ENCODE measurements at places on chromosomes 4 and X. TPM values are rescaled to one million over a fixed set of nuclear protein-coding genes. Genes with fewer than 3 reads are reported as not detected.

- H3K36me3 ChIP-seq: no peaks in the 10 kb centered on the region
- H3K4me3 ChIP-seq: no peak overlapping the region
- DNase-seq: no peak
- H3K4me1 ChIP-seq: no peaks in the 10 kb centered on the region
Measured at GRCh38 chrX:142149919-142150318, 55.2 kb downstream of the MAGEC2 start.

DNA sequence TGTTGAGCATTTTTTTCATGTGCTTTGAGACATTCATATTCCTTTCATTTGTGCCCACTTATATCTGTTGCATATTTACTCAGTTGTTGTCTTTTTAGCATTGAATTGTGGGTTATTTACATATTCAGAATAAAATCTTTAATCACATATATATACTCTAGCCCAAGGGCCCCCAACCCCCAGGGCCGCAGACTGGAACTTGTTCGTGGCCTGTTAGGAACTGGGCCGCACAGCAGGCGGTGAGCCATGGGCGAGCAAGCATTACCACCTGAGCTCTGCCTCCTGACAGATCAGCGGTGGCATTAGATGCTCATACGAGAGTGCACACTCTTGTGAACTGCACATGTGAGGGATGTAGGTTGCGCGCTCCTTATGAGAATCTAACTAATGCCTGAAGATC is 480.6 kb downstream of the KCTD8 start:
- H3K27ac ChIP-seq: no peak overlapping the region
- H3K36me3 ChIP-seq: no peaks in the 10 kb centered on the region
- no peaks in the 10 kb centered on the region for H3K27me3 ChIP-seq
- DNase-seq: no peak

GRCh38 chr4:77110730-77111129 is 34.9 kb upstream of the CCNI start:
- no peaks in the 10 kb centered on the region for H3K27me3 ChIP-seq
- H3K27ac ChIP-seq: no peak overlapping the region
- no peak overlapping the region for H3K4me3 ChIP-seq
- H3K4me1 ChIP-seq: no peaks in the 10 kb centered on the region
- DNase-seq: no peak

DNA sequence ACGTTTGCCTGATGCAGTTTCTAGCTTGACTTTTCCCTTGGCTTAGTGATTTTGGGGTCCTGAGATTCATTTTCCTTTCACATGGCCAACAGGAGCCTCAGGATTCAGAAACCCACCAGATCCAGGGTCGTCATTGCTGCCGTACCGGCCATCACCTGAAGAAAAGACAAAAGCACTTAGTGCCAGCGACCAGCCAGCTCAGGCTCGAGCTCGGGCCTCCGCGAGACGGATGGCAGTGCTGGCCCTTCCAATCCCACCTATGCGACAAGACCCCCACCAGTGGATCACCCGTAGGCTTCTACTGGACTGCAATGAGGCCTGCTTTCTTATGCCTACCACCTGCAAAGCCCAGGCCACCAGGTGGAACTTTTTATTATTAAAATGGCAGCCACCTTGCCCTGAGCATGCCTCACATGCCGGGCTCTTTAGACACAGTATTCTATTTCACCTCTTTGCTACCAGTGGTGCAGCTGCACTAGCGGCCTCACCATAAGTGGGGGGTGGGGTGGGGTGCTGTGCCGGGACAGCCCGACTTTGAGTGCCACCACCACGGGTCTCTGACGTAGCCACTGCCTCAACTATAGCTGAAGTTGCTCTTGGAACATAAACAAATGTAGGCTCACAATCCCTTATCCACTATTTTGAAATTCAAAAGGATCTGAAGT is 84.3 kb downstream of the MTMR1 start:
- no peak overlapping the region for H3K27ac ChIP-seq
- no peaks in the 10 kb centered on the region for H3K4me1 ChIP-seq
- H3K27me3 ChIP-seq: no peaks in the 10 kb centered on the region
- H3K4me3 ChIP-seq: no peak overlapping the region
- no peak for DNase-seq

DNA sequence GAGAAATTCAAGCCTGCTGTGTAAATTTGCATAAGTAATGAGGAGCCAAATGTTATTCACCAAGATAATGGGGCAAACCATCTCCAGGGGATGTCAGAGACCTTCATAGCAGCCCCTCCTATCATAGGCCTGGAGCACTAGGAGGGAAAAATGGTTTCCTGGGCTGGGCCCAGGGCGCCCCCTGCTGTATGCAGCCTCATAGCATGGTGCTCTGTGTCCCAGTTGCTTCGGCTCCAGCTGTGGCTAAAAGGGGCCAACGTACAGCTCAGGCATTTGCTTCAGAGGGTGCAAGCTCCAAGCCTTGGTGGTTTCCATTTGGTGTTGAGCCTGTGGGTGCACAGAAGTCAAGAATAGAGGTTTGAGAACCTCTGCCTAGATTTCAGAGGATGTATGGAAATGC is 859.3 kb downstream of the RPA4 start:
- no peak overlapping the region for H3K27ac ChIP-seq
- H3K4me1 ChIP-seq: no peaks in the 10 kb centered on the region
- H3K36me3 ChIP-seq: no peaks in the 10 kb centered on the region
- H3K27me3 ChIP-seq: no peaks in the 10 kb centered on the region
- DNase-seq: peak; percentile 21

DNA sequence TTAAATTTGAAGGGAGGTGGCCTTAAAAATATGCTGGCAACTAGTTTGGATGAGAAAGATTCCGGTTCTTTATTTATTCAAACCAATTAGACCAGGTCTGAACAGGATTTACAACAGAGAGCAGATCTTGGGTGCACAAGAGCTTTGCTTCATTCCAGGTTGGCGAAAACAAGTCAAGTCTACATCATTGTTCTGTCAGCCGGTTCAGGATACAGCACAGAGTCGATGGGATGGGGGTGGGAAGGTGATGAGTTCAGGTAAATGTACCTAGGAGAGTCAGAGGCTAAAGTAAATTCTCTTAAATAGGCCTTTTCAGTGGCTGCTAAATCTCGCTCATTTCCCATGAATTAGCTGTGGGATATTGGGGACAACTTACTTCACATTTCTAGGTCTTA is 882 bp upstream of the STIM2 start:
- H3K27me3 ChIP-seq: no peaks in the 10 kb centered on the region
- H3K36me3 ChIP-seq: no peaks in the 10 kb centered on the region
- DNase-seq: peak; percentile 41

GRCh38 chr4:60617731-60618130 is 582.4 kb upstream of the ADGRL3 start:
- no peak overlapping the region for H3K27ac ChIP-seq
- no peaks in the 10 kb centered on the region for H3K27me3 ChIP-seq
- DNase-seq: no peak

DNA sequence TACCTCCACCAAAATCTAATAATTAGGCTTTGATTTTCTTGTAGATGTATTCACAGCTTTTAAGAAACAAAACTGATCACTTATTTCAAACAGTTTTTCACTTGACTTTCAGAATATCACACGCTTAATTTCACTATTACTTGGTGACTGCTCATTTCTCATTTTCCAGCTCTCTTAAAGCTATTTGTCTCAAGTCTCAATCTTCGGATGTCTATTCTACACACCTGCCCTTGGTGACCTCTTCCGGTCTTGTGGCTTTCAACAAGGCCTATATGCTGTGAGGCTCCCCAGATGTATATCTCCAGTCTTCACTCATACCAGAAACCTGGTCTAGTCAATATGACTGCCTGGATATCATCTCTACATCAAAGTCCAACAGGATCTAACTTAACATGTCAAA is 34.9 kb upstream of the ANXA10 start:
- H3K36me3 ChIP-seq: no peaks in the 10 kb centered on the region
- H3K4me3 ChIP-seq: no peak overlapping the region
- no peaks in the 10 kb centered on the region for H3K4me1 ChIP-seq
- no peaks in the 10 kb centered on the region for H3K27me3 ChIP-seq
- no peak for DNase-seq

GRCh38 chr4:105619188-105619931 is 66.9 kb downstream of the ARHGEF38 start:
- H3K4me1 ChIP-seq: no peaks in the 10 kb centered on the region
- H3K27ac ChIP-seq: no peak overlapping the region
- no peak overlapping the region for H3K4me3 ChIP-seq
- DNase-seq: peak; percentile 66
- H3K27me3 ChIP-seq: no peaks in the 10 kb centered on the region

GRCh38 chr4:85147481-85148076 is 181.1 kb upstream of the WDFY3 start:
- H3K36me3 ChIP-seq: no peaks in the 10 kb centered on the region
- peak; percentile 29 for DNase-seq
- no peak overlapping the region for H3K4me3 ChIP-seq
- H3K27me3 ChIP-seq: no peaks in the 10 kb centered on the region

- no peaks in the 10 kb centered on the region for H3K4me1 ChIP-seq
- no peak overlapping the region for H3K4me3 ChIP-seq
- no peak overlapping the region for H3K27ac ChIP-seq
- no peak for DNase-seq
- no peaks in the 10 kb centered on the region for H3K27me3 ChIP-seq
- no peaks in the 10 kb centered on the region for H3K36me3 ChIP-seq
Measured at GRCh38 chrX:3748052-3748559, 34.7 kb upstream of the PRKX start.

Gene RBPJ
- 41.7 TPM for total RNA-seq

Gene OTC
- total RNA-seq: 2.6 TPM

Gene CLTRN
- total RNA-seq: 0.35 TPM

Gene CCDC110
- 3.6 TPM for total RNA-seq
